ENCODE measurements at places on chromosomes 2 and 18.

DNA sequence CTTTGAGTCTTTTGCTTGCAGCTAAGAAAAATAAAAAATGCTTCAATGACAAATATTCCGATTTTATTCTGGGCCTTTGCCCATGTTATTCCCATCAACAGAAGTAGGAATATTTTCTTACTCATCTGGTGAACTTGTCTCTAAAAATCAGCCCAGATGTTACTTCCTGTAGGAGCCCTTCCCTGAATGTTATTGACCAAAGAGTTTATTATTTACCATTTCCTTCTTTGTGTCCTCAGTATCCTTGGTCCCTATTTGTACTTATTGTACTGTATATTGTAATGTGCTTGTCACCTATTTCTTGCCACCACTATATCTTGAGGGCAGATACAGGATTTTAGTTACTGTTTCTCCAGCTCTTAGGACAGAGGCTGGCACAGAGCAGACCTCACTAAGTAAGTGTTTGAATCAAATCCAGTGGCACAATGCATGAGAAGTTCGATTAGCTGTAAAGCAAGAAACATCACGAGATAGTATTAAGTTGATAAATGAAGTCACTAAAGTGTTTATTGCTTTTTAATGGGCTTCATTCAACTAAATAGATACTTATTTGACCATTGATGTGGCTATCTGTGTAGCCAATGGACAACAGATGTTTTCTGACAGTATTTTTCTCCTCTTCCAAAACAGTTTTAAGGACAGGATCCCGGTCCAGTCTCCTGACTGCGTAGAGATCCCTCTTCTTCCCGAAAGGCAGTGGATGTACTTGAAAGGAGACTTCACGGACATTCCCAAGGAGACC is 109.1 kb downstream of the DDX1 start:
- DNase-seq = no peak

GRCh38 chr2:168064011-168064998 is 183.1 kb downstream of the STK39 start:
- DNase-seq = no peak

- no peak for DNase-seq
Observed at GRCh38 chr2:224220586-224221255, 181.2 kb downstream of the FAM124B start.

DNA sequence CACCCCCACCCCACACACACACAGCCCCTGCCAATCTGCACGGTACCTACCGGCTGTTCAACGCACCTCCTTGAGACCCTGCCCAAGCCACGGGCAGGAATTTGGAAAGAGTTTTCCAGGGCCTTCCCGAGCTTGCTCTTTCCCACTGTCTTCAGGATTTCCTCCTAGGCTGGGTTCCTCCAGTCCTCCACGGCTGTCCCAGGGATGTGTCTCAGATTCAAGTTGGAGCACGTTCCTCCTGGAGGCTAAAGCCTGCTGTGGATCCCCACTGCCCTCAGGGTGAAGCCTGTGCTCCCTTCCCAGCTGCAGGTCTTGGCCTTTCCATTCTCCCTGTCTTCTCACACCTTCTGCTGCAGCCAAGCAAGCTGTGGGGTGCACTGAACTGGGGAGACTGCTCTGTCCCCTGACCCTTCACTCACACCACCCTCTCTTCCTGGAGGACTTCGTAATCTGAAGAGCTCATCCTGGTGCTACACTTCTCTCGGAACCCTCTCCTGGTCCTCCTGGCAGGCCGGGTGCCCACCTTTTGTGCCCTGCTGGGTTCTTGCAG is 54.9 kb upstream of the HS6ST1 start:
- DNase-seq = no peak

GRCh38 chr2:12441750-12442475 is 274.8 kb upstream of the TRIB2 start:
- DNase-seq = no peak

DNA sequence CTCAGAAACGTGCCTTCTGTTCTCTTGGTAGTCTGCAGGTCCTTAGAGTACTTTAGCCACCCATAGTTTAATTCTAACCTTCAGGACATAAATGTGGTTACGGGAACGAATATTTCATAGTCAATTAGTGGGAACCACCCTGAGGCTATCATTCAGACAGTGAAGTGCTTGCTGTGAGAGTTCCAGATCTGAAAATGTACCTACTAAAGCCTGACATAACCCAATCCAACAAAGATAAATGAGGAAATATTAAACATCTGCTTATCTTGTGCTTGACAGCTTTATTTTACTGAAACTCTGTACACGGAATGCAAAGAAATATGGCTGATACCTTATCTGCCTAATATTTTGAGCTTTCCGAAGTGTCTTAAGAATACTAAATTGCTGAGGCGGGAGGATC is 43.0 kb downstream of the RAB27B start:
- DNase-seq = no peak
